Activated naive CD8-positive, alpha-beta T cell treated with anti-CD3 and anti-CD28 coated beads for 36 hours (primary cell): ENCODE measurements at places on chromosomes 13 and 19.

GRCh38 chr13:33817513-33817900 is 442 bp upstream of the RFC3 start:
- DNase-seq: no peak

- peak; percentile 54 for DNase-seq
These were observed 50.5 kb upstream of the UBE2L5 start for GRCh38 chr13:30371649-30372265.

- no peak for DNase-seq
These were observed 532.4 kb upstream of the NBEA start for GRCh38 chr13:34409496-34410182.

DNA sequence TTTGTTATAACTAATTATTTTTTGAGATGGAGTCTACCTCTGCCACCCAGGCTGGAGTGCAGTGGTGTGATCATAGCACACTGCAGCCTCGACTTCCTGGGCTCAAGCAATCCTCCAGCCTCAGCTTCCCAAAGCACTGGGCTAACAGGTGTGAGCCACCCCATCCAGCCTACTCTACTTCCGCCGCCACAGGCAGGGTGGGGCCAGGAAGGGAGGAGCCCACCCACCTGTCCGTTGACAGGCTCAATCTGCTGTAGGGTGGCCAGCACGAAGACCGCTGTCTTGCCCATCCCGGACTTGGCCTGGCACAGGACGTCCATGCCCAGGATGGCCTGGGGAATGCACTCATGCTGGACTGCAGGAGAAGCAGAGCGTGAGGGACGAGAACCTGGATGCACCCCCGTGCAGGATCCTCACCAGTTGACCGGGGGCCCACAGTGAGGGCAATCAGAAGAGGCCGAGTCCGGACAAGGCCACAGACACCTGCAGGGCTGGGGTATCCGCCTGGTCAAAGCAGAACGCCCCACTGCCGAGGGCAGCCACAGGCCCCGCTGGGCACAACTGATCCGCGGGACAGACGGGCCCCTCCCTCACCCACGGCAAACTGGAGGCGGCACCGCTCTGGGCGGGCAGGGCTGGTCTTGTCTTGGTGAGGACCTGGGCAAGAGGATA is 6.7 kb downstream of the DDX39A start:
- no peak for DNase-seq

GRCh38 chr13:33728271-33729037 is 89.5 kb upstream of the RFC3 start:
- DNase-seq: no peak
